CD8-positive, alpha-beta memory T cell (primary cell): ENCODE measurements at places on chromosomes 5 and 9. TPM values are rescaled to one million over a fixed set of nuclear protein-coding genes. Genes with fewer than 3 reads are reported as not detected.

The PCDHGB1 gene
- total RNA-seq: not detected

The ZNF462 gene
- 0.13 TPM for total RNA-seq

The TLX3 gene
- not detected for total RNA-seq

The FSD1L gene
- total RNA-seq: 4.3 TPM

The NUDT2 gene
- total RNA-seq: 30.4 TPM

The GFM2 gene
- total RNA-seq: 33.2 TPM

The ATP6V1G1 gene
- total RNA-seq: 48.2 TPM

The FAM153A gene
- total RNA-seq: 6.7 TPM

The SLC9A3 gene
- total RNA-seq: 2.4 TPM

The FBXL7 gene
- not detected for total RNA-seq

The TEX48 gene
- 0.46 TPM for total RNA-seq

The RELL2 gene
- total RNA-seq: 26.2 TPM

The UNC13B gene
- 3.2 TPM for total RNA-seq

The ABO gene
- not detected for total RNA-seq

The PCDHB14 gene
- total RNA-seq: 0.09 TPM

The ZNF454 gene
- total RNA-seq: not detected

The FBXO38 gene
- 42.4 TPM for total RNA-seq

The BAAT gene
- total RNA-seq: not detected
